ENCODE measurements at places on chromosomes 4 and X. TPM values are rescaled to one million over a fixed set of nuclear protein-coding genes. Genes with fewer than 3 reads are reported as not detected.

TNIP3 gene
- total RNA-seq = not detected

UBE2D3 gene
- 200 TPM for total RNA-seq

DIPK2B gene
- total RNA-seq = 37.3 TPM

SYNPO2 gene
- total RNA-seq = 467 TPM

TMSB15A gene
- total RNA-seq = 3.9 TPM

MAGEB17 gene
- not detected for total RNA-seq

NCAPG gene
- 3.8 TPM for total RNA-seq

L1CAM gene
- 2.7 TPM for total RNA-seq

RBM10 gene
- total RNA-seq = 1.8 TPM

SPRY1 gene
- total RNA-seq = 79.4 TPM

SPANXC gene
- total RNA-seq = not detected

IL2RG gene
- 11.2 TPM for total RNA-seq

TRAM1L1 gene
- total RNA-seq = not detected

SCD5 gene
- 0.58 TPM for total RNA-seq

SHOX gene
- total RNA-seq = not detected

MAMLD1 gene
- total RNA-seq = 0.73 TPM

TIGD2 gene
- 8.5 TPM for total RNA-seq

G3BP2 gene
- 183 TPM for total RNA-seq

SYN1 gene
- not detected for total RNA-seq

OTUD6A gene
- not detected for total RNA-seq

MXRA5 gene
- total RNA-seq = 0.58 TPM

FANCB gene
- not detected for total RNA-seq

ENAM gene
- not detected for total RNA-seq

USP17L30 gene
- not detected for total RNA-seq

CTAG2 gene
- total RNA-seq = not detected

SULT1E1 gene
- 0.87 TPM for total RNA-seq

GPR143 gene
- total RNA-seq = not detected

MAP7D2 gene
- total RNA-seq = 70.0 TPM

SPP1 gene
- 14.3 TPM for total RNA-seq

SMPX gene
- total RNA-seq = 11.0 TPM

IBSP gene
- not detected for total RNA-seq

GJB1 gene
- total RNA-seq = 39.7 TPM

UGT2B17 gene
- total RNA-seq = not detected

RRH gene
- not detected for total RNA-seq

WDR17 gene
- 0.87 TPM for total RNA-seq

CDX4 gene
- not detected for total RNA-seq

ARHGEF9 gene
- 10.3 TPM for total RNA-seq

H2BW2 gene
- not detected for total RNA-seq

GAGE13 gene
- total RNA-seq = not detected

CXCL10 gene
- total RNA-seq = not detected

GPM6B gene
- total RNA-seq = 0.29 TPM

HCCS gene
- total RNA-seq = 1.3 TPM

SPOCK3 gene
- total RNA-seq = 6.1 TPM

CYSLTR1 gene
- total RNA-seq = 4.2 TPM

MAGEA1 gene
- total RNA-seq = not detected

SORBS2 gene
- 908 TPM for total RNA-seq

TMSB4X gene
- total RNA-seq = 4,964 TPM

PDZD11 gene
- 172 TPM for total RNA-seq

ADH1A gene
- not detected for total RNA-seq

KIT gene
- 4.6 TPM for total RNA-seq

CPE gene
- total RNA-seq = 33.0 TPM

CT45A5 gene
- not detected for total RNA-seq

TBC1D8B gene
- 7.7 TPM for total RNA-seq

OTOP1 gene
- total RNA-seq = not detected

P2RY10 gene
- not detected for total RNA-seq

CENPE gene
- total RNA-seq = 9.4 TPM

PCDH18 gene
- total RNA-seq = 16.7 TPM

ENPP6 gene
- not detected for total RNA-seq
